ENCODE measurements at places on chromosomes 6 and 20.

GRCh38 chr20:41300383-41300782 is 17.1 kb downstream of the ZHX3 start:
- DNase-seq, result no peak

DNA sequence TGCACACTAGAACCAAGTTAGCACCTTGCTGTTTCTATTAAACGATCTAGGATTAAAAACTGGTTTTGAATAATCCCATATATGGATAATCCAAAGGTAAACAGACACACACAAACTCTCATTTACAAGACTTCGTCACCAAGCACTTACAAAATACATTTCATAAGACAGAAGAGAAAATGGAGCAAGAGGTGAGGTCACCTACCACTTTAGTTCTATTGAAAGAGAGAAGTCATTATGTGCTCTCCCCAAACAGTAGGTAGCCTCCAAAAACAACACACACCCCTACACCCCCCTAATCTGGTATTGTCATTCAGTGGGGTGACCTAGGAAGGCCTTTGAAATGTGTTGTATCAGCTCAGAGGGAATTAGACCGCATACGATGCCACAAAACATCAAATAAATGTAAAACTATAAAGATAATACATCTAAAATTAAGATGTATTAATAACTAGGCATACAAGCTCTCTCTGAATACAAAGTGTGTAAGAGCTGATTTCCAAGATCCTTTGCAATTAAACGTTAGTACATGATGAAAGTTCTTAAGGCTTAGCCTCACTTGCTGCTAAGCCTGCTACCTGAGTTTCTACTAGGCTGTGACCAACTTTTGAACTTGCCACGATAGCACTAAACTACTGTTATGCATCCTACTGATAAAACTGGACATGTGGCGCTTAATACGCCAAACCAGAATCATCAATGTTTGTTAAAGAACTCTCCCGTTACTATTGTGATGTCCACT is 1.6 kb downstream of the SRPK1 start:
- DNase-seq, result no peak

GRCh38 chr6:21098744-21099143 is 494.8 kb upstream of the SOX4 start:
- no peak for DNase-seq

DNA sequence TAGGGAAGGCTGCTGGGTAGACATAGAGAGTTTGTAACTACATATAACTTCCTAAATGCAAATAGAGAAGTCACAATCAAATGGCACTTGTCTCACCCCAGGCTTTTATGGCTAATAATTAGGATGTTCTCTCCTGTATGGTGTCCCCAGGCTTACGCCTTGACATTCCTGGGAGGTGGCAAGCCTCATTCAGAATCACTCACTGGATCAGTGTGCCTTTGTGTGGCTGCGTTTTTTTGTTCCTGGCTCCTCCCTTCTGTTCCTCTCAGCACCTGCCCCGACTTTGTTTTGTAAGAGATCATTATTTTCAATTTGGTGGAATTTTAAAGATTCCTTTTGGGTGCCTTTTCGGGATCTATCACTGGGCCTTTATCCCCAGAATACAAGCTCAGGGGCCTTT is 5.7 kb downstream of the LAMP5 start:
- no peak for DNase-seq

DNA sequence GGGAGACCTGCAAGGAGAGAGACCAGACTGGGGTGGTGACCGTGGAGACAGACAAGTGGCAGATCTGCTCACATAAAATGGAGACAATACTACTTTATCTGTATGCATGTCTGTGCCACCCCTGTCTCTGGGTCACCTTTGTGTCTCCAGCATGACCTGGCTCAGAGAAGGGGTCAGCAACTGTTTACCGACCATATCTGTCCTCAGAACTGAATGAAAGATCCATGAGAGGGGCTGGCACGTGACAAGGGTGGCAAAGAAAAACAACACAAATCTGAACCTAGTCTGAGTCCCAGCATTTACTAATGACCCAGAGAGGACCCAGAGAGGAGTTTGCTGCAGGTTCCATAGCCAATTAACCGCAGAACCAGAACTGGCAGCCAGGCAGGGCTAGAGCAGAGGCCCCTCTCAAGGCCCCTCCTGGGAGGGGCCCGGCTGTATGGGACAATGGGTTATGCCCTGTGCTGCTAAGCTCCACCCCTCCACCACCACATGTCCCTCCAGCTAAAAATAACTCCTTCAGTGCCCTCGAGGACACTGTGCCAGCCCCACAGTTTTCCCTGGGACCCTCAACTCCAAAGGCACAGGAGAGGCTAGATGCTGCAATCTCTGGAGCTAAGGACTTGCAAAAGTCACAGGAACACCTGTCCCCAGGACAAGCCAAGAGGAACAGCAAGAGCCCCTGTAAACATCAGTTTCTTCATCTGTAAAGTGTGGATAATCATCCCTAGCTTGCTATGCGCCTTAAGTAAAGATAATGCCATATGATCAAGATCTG is 2.2 kb downstream of the AHCY start:
- DNase-seq, result no peak

- DNase-seq, result no peak
Measured at GRCh38 chr20:57586370-57586793, 25.5 kb downstream of the PCK1 start.

- DNase-seq, result no peak
Measured at GRCh38 chr20:33337531-33338165, 54.6 kb downstream of the BPIFB1 start.

DNA sequence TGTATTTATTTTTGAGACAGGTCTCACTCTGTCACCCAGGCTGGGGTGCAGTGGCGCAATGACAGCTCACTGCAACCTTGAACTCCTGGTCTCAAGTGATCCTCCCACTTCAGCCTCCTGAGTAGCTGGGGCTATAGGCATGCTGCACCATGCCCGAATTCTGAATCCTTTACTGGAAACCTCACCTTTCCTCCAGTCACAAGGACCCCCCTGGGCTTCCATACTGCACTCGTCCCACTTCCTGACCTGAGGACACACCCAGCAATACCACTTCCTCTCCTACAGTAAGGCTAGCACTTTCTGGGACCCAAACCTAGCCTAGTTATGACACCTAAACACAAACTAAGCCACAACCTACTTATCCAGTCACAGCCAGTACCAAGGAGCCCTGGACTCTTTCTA is 68.2 kb downstream of the FAM217A start:
- DNase-seq, result no peak

GRCh38 chr6:110180228-110181008 is at the start of gene CDC40:
TSS of gene CDC40 (plus strand) at chr6:110180427. CDS start at chr6:110180445, 18 bp downstream.
- DNase-seq, result no peak

DNA sequence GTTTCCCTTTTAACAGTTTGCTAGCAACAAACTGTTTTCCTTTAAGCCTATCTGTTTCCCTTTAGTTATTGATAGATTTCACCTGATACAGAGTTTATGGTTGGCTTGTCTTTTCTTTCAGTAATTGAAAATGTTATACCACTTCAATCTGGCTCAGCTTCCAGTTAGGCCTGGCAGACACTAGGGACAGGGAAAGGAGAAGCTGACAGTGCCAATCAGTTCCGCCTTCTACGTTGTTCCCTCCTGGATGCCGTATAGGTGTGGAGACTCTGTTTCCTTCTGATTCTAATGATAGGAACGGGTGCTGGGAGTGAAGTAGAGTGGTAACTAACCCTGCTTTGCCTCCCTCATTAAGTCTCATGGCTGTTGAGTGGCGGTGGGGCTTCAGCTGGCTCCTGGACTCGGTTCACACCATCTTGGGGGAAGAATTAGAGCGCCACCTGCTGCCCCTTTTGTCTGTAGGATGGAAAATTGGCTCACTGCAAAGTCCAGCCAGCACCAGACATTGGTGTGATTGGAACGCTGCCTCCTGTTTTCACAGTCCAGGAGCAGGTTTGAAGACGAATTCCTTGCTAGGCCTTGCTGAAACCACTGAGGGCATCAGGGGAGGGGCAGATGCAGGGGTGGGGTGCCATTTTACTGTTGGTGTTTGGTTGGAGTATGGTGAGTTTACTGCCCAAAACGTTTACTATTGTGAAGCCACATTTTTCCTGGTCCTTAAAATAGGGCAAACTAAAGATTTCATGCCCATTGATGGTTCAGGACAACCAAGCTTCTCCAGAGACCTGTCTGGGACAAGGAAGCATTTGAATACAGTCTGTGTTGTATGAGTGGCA is 1729.5 kb downstream of the GRIK2 start:
- DNase-seq, result peak; percentile 78

All from NCI-H446 treated with DMSO at 0.1 percent for 48 hours (cell line).